ENCODE measurements at places on chromosomes 13 and 19. TPM values are rescaled to one million over a fixed set of nuclear protein-coding genes. Genes with fewer than 3 reads are reported as not detected.

Gene MATK
- total RNA-seq: 2.9 TPM

Gene KCNN4
- total RNA-seq: 1.8 TPM

Gene CLDN10
- total RNA-seq: not detected

GRCh38 chr13:112638157-112638750 lies 50.3 kb upstream of the TUBGCP3 start:
- no peak for DNase-seq

DNA sequence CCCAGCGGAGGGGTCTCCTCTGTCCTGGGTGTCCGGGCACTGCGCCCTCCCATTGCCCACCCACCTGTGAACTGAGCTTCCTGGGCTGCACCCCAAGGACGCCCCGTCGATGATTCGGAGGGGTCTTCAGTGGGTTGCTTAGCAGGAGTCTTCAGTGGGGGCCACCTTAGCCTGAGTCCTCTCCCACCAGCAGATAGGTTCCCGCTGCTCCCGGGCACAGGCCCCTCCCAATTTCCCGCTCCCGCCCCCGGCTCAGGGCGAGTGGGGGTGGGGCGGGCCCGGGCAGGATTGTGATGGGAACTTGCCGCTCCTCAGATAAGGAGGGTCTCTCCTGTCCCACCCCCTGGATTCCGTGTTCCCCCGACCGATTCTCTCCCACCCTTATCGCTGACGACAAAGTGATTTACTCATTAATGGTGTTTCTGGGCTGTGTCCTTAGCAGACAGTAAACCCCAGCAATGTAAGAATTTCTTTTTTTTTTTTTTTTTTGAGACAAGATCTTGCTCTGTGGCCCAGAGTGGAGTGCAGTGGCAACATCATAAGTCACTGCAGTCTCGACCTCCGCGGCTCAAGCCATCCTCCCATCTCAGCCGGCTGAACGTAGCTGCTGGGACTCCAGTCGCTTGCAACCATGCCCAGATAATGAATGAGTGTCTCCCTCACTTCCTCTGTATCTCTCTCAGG lies 655 bp upstream of the S1PR5 start:
- no peak for DNase-seq

DNA sequence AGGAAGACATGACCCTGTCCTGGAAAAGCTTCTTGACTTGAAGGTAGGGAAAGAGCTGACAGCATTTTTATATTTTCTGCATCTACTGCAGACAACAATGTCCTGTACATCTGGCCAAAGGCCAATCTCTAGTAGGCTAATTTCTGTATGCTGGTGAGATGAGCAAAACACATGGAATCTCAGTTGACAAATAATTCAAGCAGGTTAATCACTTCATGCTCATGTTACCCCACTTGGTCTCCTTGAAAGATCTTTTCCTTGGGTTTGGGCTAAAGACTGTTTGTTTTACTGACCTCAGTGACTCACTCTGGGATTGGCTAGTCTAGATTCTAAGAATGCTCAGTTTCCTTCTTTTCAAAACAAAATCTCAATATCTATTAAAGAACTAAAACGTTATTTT lies 298.8 kb downstream of the LMO7 start:
- DNase-seq: no peak

Measured in esophagus muscularis mucosa (tissue), 4 donors.